ENCODE measurements at places on chromosomes 11 and 22. TPM values are rescaled to one million over a fixed set of nuclear protein-coding genes. Genes with fewer than 3 reads are reported as not detected.
A peak's percentile ranks its signal among the peaks of the same experiment; 100 is the strongest.

The JHY gene
- 3.1 TPM for total RNA-seq

The VSIG10L2 gene
- total RNA-seq: not detected

The TEX12 gene
- not detected for total RNA-seq

The FUT4 gene
- total RNA-seq: 3.2 TPM

The BTG4 gene
- total RNA-seq: 0.17 TPM

The OR8B12 gene
- total RNA-seq: not detected

The SCUBE2 gene
- not detected for total RNA-seq

The ZP1 gene
- total RNA-seq: not detected

The CCDC87 gene
- 0.37 TPM for total RNA-seq

DNA sequence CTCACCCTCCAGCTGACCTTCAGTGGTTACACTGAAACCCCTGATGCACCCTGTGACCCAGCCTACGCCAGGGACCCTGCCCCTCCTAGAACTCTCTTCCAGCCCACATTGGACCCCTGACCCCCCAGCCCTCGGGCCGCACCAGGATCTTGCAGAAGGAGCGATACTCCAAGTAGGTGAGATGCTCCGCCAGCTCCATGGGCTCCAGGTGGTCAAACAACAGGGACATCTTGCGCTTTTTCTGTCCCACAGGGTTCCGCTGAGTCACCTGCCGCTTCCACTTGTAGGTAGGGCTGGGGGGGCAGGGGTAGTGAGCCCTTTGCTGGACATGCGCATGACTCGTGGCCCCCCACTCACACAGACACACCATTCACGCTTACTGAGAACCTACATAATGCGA, 4.1 kb downstream of the RASGRP2 start:
- DNase-seq: no peak

- DNase-seq: no peak
Measured at GRCh38 chr11:12811861-12812260, 137.6 kb downstream of the TEAD1 start.

- no peak for DNase-seq
Measured at GRCh38 chr11:13318498-13319295, 41.1 kb downstream of the BMAL1 start.

- no peak for DNase-seq
Measured at GRCh38 chr11:117290809-117291396, at the start of gene BACE1-AS. Gene BACE1-AS (plus strand): TSS chr11:117291346.

DNA sequence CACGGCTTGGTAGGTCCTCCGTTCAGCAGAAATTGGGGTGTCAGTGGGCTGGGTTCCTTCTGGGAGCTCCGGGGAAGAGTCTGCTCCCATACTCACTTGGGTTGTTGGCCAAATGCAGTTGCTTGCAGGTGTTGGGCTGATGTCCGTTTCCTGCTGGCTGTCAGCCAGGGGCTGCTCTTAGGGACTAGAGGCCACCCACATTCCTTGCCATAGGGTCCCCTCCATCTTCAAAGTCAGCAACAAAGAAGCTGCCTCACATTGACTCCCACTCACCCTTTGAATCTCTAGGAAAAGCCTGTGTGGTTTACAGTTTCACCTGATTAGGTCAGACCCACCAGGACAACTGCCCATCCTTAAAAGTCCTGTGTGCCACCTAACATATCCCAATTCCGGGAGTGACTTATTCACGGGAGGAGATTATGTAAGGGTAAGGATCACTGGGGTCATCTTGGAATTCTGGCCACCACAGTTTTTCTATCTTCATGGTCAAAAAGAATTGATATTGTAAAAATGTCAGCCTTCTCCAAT, 43.0 kb downstream of the TPCN2 start:
- DNase-seq: no peak

DNA sequence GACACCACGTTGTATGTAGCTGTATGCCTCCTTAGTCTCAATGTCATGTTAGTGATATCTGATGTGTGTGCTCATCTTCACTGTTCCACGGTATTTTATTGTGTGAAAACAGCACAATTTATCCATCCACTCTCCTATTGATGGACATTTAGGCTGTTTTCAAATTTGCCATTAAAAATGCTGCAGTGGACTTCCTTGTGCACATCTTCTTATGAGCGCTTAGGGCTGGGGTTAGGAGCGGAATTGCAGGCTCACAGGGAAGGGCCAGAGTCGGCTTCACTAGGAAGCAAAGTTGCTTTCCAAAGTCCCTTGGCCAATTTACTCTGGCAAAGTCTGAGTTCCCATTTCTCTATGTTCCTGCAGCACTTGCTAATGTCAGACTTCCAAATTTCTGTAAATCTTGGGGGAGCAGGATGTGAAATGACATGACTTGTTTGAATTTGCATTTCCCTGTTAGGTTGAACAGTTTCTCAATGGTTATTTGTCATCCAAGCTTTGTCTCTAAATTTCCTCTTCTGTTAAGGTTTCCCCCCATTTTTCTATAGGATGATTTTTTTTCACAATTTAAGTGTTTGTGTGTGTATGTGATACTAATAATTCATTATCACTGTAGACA, 75.4 kb downstream of the MYEOV start:
- no peak for DNase-seq

- DNase-seq: no peak
Measured at GRCh38 chr11:61904539-61905048, 12.8 kb downstream of the RAB3IL1 start.

GRCh38 chr11:119474682-119475596, 52.0 kb upstream of the THY1 start:
- peak; percentile 44 for DNase-seq
